ENCODE measurements at places on chromosomes 1 and 21.

DNA sequence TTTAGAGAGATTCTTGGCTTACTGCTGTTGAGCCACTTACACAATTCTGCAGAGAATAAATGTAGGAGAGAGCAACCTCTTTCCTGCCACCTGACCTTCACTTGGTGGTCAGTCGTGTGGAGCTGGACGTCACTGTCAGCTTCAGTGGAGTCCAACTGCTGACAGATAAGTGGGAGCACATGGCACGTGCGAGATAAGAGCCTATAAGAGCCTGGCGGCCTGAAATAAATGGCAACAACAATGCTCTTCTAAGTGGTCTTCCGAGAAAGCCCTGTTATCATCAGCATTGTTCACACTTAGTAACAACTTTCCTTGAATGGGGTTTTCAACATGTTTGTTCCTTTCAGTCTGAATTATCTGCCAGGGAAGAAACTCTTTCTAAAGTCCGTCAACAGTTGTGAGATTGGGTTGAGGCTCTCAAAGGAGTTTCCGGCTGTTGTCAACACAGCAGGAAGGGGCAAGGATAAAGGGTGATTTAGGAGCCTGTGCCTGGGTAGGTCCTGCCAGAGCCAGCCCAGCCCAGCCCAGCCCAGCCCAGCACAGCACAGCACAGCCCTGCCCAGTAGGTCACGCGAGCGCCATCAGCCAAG lies 57.2 kb upstream of the RUNX1 start:
- no peak for DNase-seq

GRCh38 chr1:191582169-191582568 lies 576.1 kb upstream of the RGS18 start:
- DNase-seq, result no peak

- no peak for DNase-seq
These were observed 36.1 kb downstream of the EPB41 start for GRCh38 chr1:28950449-28950848.

DNA sequence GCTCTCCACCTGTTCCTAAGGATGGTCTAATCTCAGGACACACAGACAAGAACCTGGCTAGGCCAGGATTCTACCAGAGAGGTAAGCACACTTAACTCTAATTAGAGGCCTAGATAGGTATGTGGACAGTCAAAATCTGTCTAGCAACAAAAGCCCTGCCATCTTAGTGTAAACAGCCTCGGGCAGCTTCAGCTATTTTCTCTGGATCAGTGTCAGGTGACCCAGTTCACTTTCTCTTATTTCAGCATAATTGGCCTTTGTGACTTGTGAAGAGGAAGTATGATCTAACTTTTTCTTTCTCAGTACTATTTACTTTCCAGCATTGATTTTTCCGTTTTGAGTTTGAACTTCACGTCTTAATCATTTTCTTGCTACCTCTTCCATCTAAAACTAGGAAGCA lies 217.7 kb downstream of the CRB1 start:
- no peak for DNase-seq

GRCh38 chr1:26833432-26834405 lies 7.2 kb downstream of the ZDHHC18 start:
- peak; percentile 93 for DNase-seq

DNA sequence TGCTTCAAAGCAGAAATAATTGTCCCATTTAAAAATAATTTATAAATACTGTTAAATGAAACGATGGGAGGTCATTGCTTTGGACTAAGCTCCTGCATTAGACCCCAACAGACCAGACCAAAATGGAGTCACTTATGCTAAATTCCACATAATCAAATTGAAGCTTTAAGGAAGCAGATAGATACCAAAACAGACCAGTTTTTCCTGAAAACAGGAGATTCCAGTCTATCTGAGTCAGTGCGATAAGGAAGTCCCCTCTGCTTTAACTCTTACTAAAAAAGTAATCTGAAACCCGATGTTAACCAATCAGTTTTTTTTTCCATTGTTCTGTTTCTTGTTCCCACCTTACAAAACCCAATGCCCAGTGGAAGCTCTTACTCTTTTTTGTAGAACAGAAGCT lies 16.2 kb upstream of the DNASE2B start:
- no peak for DNase-seq

DNA sequence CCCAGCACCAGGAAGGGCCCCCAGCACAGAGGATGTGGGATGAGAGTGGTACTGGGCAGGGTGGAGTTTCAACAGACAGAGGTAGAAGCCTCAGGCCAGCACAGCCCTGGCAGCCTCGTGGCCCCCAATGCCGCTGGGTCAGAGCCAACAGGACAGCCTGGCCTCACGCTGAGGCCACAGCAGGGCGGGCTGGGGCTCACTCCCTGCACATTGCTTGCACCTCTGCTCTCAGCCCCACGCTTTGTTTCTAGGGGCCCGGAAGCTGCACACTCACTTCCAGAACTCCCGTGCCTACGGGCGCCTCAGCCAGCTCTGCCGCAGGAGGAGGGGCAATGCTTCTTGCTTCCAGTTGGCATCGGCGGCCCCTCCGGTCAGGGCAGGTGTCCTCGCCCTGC lies 72.9 kb downstream of the SIK1 start:
- no peak for DNase-seq

DNA sequence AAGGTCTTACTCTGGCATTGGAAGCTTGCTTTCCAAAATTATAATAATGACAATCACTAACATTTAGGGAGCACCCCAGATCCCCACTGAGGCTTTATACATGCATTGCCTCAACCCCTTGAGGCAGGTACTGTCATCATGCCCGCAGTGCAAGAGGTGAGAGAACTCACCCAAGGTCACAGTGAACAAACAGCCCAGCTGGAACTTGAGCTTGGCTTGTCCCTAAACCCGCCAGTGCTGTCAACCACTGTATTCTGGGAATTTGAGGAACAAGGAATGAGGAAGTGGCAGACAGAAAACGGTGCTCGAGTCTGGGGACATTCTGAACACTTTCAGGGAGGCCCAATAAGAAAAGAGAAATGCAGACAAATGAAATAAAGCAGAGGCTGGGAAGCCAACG lies 34.6 kb upstream of the TLR5 start:
- DNase-seq, result no peak

- DNase-seq, result no peak
These were observed 546 bp downstream of the POU2F1 start for GRCh38 chr1:167221126-167221737.

DNA sequence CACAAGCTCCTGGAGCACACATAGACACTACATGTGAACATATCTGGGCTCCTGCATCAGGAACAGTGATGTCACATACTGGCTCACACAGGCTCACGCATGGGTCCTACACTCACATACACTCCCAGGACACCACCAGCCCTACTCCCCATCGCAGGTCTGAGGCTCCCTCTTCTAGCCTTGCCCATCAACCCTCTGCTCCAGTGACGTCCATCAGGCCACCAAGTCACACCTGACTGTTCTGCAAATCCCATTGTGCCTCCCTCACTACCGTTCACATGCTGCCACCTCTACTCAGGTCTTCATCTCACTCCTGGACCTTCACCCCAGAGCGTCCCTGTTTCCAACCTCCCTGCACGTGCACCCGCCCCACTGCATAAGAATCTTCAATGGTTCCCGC lies 18.1 kb downstream of the TFAP2E start:
- DNase-seq, result no peak

DNA sequence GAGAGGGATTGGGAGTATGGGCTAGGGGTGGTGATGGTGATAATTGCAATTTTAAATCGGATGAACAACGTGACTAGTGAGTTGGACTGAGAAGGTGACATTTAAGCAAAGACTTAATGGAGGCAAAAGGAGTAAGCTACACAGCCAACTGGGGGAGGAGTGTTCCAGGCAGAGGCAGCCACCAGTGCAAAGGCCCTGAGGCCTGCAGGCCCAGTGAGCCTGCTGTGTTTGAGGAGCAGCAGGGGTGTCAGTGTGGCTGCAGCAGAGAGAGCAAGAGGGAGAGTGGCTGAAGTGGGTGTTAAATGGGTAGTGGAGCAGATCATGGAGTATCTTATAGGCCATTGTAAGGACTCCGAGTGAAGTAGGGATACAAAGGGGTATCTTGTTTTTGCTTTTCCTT lies 18.8 kb downstream of the MYOG start:
- DNase-seq, result no peak

DNA sequence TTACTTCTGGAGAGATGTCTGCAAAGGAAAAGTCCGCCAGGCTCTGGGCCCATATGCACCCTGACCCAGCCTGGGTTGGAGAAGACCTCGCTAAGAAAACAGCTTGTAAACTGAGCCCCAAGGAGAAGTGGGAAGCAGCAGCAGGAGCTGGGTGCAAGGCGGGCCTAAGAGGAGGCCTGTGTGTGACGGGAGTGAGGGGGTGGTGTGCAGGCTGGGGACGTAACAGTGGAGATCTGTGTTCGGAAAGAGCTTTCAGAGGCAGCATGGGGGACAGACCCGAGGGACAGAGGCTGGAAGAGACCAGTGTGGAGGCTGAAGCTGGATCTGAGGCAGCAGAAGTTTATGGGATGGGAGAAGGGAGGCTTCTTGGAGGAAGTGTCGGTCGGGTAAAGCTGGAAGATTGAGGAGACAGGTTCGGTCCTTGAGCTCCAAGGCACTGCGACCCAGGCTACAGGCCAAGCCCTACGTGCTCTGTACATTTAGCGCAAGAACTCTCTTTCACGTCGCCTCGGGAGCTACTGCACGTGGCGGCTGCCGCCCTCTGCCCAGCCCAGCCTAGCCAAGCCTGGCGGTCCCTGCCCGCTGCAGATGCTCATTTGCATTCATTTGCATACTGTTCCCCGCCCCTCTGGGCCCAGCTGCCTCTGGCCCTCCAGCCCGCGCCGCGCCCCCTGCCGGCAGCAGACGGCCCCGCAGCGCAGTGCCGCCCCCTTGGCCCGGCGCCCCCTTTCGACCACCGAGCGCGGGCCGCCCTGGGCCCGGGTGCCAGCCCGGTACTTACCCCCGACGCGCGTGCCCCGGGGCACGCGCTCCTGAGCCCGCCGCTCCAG lies 6.3 kb downstream of the HPCA start:
- DNase-seq, result peak; percentile 69

GRCh38 chr1:39901464-39901713 lies 328 bp downstream of the MYCL start:
- no peak for DNase-seq

GRCh38 chr1:228420968-228421826 lies 4.5 kb upstream of the TRIM17 start:
- DNase-seq, result no peak

DNA sequence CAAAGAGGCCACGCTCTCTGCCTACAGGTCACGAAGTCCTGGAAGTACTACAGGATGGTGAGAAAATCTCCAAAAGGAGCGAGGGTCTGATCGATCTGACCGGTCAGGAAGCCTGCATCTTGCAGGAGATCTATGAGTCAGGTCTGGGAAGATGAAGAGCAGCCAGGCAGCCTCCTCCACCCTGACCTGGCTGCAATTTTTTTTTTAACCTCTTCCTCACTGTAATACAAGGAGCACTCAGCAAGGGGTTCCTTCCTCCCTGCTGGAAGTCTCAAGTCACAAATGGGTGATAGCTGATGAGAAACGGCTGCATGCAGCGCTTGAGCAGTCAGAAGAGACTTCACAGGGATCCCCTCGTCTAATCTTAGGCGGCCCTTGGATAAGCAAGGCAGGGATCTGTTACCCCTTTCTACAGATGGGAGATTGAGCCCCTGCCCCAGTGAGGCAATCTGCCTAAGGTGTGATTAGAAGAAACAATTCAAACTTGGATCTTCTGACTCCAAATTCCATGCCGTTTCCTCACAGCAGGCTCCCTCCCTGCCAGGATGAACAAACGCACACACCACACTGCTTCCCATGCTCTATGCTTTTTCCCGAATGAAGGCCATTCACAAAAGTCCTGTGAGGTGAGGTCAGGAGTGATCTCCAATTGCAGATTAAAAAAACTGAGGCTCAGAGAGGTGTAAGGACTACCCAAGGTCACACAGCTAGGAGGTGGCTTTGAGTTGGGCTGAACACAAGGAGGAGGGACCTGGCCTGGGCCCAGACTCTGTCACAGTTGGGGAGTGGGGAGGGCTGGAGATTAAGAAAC lies 48.3 kb downstream of the ECE1 start:
- no peak for DNase-seq

- no peak for DNase-seq
These were observed 841.9 kb downstream of the LTN1 start for GRCh38 chr21:28150778-28151177.

- no peak for DNase-seq
These were observed 106.7 kb downstream of the LEPR start for GRCh38 chr1:65527190-65527589.

DNA sequence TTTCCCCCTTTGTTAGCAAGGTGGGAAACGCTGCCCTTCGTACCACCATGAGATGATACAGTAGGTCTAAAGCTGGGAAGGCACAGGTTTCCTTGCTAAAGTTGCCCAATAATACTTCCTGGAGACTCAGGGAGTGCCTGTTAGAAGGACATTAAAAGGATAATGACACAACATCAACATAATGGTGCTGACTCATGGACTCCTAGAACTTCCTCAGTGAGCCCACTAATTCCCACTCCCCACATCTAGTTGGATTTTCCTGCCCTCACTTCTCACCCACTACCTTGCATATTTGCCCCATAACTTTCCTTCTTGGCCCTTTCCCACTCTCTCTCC lies 17.5 kb downstream of the CFAP45 start:
- DNase-seq, result no peak

- peak; percentile 16 for DNase-seq
These were observed 241.0 kb downstream of the SDCCAG8 start for GRCh38 chr1:243496806-243497205.

- no peak for DNase-seq
These were observed 739 bp downstream of the SMG5 start for GRCh38 chr1:156281693-156282478.

- no peak for DNase-seq
These were observed 10.7 kb upstream of the OTUD7B start for GRCh38 chr1:150021191-150021694.

GRCh38 chr21:35724156-35724555 lies 336.2 kb downstream of the SETD4 start:
- DNase-seq, result no peak

DNA sequence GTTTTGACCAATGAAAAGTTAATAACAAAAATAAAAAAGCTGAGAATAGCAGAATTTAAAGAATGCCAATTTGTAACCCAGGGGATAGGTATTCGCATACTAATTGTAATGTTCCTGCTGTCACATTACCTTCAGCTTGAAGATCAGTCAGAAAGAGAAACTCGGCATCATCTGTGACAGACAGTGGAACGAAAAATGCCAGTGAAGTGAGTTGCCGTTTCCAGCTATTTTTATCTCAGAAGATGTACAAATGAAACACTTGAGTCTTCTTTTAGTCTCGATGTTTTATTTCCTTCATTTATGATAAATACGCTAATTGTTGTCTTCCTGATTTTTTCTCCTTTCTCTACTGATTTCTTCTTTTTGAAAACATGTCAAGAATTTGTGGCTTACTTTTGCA lies 26.1 kb downstream of the RGS21 start:
- DNase-seq, result no peak
